Activated naive CD4-positive, alpha-beta T cell treated with anti-CD3 and anti-CD28 coated beads, Interleukin-2, amount 50 U/mL, for 16 hours (primary cell): ENCODE measurements at places on chromosomes 7 and 10.

GRCh38 chr7:140625908-140626868, 14.4 kb downstream of the DENND2A start:
- DNase-seq = no peak

GRCh38 chr10:92530421-92530820, 43.5 kb downstream of the IDE start:
- no peak for DNase-seq

GRCh38 chr10:128843972-128844371, 623.1 kb upstream of the MGMT start:
- no peak for DNase-seq

- DNase-seq = no peak
Observed at GRCh38 chr7:142791502-142791901, 20.7 kb downstream of the PRSS2 start.
